ENCODE measurements at places on chromosomes 4 and X.

DNA sequence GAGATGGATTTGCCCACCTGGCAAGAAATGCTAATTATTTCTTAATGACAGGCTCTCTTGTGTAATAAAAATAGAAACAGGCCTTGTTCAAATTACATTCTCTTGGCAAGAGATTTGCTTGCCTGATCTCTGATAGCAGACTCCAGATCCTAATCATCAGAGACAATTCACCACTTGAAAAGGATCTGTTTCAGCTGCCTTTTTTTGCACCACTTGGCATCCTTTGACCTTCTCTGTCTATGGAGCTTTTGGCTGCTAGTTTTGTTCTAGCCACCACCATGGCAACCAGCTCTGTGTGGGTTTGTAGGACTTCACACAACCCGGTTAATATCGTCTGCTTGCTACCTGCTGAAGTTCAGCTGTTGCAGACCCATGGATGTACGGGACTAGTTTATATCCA lies 241.1 kb upstream of the TLL1 start:
- no peak for DNase-seq

GRCh38 chr4:150990250-150990649 lies 24.8 kb downstream of the LRBA start:
- DNase-seq: no peak

DNA sequence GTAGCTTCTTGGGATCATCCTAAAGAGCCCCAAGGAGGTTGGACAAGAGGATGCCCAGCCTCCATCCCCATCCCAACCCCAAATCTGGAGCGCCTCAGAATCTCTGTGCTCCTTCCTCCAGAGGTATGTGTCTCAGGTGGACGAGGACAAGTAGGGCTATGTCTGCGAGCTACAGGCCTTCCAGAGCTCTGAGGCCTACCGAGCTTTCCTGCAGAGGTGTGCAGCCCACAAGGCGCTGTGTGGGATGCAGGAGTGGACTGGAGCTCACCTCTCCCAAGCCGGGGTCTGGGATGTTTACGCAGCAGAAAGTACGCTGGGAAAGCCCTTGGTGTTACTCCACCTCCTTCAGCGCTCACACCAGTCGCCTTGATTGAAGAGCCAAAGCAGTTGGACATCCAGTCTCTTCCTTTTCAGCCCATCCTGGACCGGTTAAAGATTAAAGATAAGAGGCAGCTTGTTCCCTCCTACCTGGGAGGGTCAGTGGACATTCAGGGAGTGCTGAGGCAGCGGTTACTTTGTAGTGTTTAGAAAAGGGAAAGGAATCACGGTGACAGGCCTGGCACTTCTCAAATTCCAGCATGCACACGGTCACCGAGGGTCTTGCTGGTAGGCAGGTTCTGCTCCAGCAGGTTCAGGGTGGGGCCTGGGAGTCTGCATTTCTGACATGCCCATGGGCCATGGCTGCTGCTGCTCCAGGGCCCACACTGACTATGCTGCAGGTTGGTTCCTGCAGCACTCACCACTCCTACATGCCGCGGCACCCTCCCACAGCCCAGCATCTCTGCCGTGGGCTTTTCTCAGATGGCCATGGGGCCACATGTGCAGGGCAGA lies 29.5 kb upstream of the JAKMIP1 start:
- no peak for DNase-seq

DNA sequence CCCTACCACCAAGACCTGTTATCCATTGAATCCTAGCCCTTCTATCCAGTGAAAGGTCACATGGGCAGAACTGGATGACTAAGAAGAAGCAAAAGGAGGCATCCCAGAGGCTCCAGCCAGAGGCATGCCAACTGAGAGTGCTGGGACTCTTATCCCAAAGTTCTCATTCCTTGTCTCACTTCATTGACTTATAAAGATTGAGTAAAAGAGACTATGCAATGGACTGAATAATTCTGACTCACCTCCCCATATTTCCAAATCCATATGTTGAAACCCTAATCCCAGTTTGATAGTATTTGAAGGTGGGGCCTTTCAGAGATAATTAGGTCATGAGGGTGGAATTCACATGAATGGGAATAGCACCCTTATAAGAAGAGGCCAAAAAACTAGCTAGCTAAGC lies 131.4 kb downstream of the COL25A1 start:
- DNase-seq: no peak

DNA sequence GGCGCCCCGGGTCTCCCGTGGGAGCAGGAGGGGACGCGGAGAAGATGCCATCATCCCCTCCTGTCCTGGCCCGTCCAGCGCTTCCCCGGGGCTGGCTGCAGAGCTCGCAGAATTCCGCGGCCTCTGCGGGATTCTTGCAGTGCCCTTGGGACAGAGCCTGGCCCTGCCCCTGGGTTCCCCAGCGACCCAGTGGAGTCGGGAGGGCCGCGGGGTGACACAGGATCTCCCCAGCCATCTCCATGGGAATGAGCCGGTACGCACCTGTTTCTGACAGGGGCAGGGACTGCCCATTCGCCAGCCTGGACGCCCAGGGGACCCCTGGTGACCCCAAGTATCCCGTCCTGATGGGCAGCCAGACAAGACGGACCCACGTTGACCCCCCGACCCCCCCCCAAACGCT lies 482 bp downstream of the FAM9C start:
- DNase-seq: no peak
